ENCODE measurements at places on chromosomes 7 and 10. TPM values are rescaled to one million over a fixed set of nuclear protein-coding genes. Genes with fewer than 3 reads are reported as not detected.

Gene GFRA1
- 0.46 TPM for total RNA-seq

Gene EVX1
- not detected for total RNA-seq

Gene PLA2G12B
- not detected for total RNA-seq

Gene TDRD1
- not detected for total RNA-seq

Gene CPA2
- total RNA-seq: not detected

Gene NPY
- total RNA-seq: not detected

Gene CYP3A4
- not detected for total RNA-seq

Gene UBN2
- total RNA-seq: 7.5 TPM

Gene KIAA1549
- 3.6 TPM for total RNA-seq

Gene NEURL1
- 0.59 TPM for total RNA-seq

Gene MUC12
- 0.60 TPM for total RNA-seq

Gene NPC1L1
- not detected for total RNA-seq

Gene IL2RA
- not detected for total RNA-seq

Gene NUTM2D
- total RNA-seq: 1.2 TPM

Gene GIMAP6
- total RNA-seq: 0.30 TPM

Gene PDK4
- under 0.01 TPM for total RNA-seq
